ENCODE measurements at places on chromosomes 12 and 14. TPM values are rescaled to one million over a fixed set of nuclear protein-coding genes. Genes with fewer than 3 reads are reported as not detected.

GRCh38 chr12:90938451-90938850 lies 16.5 kb downstream of the CCER1 start:
- no peak for DNase-seq

Gene SPRING1
- total RNA-seq, result 36.8 TPM

- no peak for DNase-seq
These were observed 1.7 kb downstream of the FGFR1OP2 start for GRCh38 chr12:26939953-26940352.

GRCh38 chr14:89308232-89308959 lies 108.6 kb downstream of the FOXN3 start:
- DNase-seq, result no peak

GRCh38 chr14:76756371-76756750 lies 4.9 kb upstream of the VASH1 start:
- DNase-seq, result no peak

- DNase-seq, result no peak
These were observed 534 bp downstream of the PPP2R3C start for GRCh38 chr14:35121026-35121886.

Gene HOXC4
- total RNA-seq, result 1.2 TPM

- peak; percentile 36 for DNase-seq
These were observed 3.4 kb upstream of the TRAFD1 start for GRCh38 chr12:112121780-112122565.

Data from thoracic aorta (tissue), 2 donors.